ENCODE measurements at places on chromosomes 7 and 10. TPM values are rescaled to one million over a fixed set of nuclear protein-coding genes. Genes with fewer than 3 reads are reported as not detected.

- no peak for DNase-seq
These were observed 280.5 kb downstream of the KIF20B start for GRCh38 chr10:89981891-89982290.

DNA sequence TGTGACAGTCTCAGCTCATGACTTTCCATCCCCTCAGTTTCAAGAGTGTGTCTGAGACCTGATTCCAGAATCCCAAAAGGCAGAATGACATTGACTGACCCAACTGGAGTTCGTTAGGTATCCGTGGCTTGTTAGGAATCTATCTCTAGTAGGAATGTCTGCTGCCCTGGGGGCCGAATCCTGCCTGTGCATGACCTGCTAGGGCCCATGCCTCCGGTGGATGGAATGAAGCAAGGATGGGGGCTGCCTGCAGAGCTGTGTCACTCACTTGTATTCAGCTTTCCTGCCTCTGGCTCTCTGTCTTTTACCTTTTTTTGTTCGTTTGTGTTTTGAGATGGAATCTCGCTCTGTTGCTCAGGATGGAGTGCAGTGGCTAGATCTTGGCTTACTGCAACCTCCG is 129.5 kb downstream of the SDK1 start:
- DNase-seq: no peak

ATOH7 gene
- total RNA-seq: not detected

- DNase-seq: no peak
These were observed 32.5 kb upstream of the TBX20 start for GRCh38 chr7:35286422-35286821.

ARHGAP22 gene
- total RNA-seq: 65.8 TPM

RAPGEF5 gene
- total RNA-seq: 121 TPM

GRCh38 chr7:141700848-141701371 is 1.1 kb downstream of the DENND11 start:
- DNase-seq: no peak

DNA sequence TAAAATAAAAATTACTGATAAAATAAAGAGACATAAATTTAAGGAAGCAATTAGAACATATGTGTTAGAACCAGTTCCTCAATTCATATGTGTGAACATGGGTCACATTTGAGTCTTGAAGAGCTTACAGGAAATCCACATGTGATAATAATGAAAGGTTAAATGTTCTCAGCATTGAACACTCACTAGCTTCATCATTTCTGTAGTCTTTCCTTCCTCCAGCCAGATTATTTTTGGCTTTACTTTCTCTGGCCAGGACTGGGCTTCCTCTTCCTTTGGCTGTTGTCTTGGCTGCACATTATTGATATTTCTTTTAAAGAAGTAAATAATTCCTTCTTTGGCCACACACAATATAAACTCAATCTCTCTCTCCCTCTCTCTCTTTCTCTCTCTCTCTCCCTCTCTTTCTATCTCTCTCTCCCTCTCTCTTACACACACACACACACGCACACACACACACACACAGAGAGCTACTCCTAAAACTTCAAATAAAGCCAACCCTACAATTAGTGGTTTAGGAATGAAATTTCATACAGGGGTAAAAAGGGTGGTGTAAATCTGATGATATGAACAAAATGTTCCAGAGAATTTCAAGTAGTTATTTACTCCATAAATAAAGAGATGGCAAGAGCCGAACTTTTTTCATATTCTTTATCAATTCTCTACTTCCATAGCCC is 171.2 kb downstream of the REEP3 start:
- DNase-seq: no peak

DNA sequence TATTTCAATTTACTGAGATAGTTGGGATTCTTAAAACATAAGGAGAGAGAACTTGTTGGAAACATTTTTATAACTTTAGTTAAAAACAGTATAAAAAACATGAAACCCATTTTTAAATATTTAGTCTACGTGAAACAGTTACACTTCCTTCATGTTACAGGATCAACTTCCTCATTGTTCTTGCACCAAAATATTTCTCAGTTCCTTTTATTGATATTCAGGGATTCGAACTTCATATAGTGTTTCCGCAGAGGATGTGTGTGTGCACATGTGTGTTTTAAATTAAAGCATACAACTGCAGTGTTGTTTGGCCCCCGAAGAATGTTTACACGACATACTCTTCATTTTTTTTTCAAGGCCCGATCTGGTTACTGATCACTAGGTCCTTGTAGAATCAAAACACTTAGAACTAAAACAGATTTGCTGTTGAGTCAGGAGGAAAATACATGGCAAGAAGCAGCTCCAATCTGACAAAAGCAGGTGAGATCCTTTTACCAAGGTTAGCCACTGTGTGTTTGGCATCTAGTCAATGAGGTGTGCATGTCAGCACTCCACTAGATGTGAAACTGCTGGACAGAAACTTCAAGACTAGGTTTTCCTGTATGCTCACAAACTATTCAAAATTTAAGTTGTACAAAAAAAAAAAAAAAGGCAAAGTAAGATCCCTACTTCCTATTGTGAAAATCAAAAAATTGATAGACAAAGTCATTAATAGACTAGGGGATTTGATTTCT is 60.4 kb downstream of the INSYN2A start:
- DNase-seq: no peak

GRCh38 chr7:153432063-153432462 is 620.1 kb upstream of the DPP6 start:
- no peak for DNase-seq

DNA sequence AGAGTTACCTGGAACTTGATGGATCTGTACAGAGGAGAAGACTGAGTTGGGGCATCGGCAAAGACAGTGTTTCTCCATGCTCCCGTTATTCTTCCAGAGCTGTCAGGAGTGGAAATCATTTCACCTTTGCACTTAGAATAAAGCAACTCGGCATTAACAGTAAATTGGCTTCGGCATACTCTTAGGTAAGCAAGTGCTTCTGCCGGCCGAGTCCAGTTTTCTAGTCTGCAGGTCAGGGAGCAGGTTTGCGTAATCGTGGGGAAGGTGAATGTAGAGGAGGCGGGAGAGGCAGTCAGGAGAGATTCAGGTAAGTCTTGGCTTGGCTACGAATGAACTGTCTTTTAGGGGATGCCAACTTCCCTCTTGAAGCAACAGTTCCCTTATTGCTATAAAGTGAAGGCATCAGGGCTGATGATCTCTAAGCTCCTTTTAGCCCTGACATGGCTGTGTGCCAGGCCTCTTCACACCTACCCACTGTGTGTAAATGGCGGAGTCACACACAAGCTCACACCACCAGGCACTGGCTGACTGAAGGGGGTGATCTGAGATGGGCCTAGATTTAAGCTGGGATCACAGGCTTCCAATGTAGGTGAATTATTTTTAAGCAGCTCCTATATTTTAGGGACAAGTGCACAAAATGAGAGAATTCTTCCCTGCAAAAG is 127.1 kb downstream of the GATA3 start:
- no peak for DNase-seq

BICC1 gene
- total RNA-seq: 22.9 TPM

RBM20 gene
- 0.68 TPM for total RNA-seq

TBX20 gene
- not detected for total RNA-seq

DNA sequence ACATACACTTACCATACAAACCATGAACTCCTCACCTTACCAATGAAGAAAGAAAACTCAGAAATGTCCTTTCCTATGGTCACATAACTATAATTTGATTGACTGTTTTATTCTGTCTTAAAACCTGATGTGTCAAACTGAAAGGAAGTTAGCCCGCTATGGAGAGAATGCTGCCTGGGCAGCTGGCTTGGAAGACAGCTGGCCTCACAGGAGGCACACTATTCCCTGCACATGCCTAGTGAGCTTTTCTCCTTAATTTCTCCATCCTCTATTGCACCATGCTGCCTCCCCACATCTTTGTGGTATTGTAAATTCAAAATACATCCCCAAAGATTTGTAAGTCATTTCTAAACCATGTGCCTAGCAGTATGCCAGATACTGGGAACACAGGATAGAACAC is 163.3 kb downstream of the STK31 start:
- no peak for DNase-seq

DNA sequence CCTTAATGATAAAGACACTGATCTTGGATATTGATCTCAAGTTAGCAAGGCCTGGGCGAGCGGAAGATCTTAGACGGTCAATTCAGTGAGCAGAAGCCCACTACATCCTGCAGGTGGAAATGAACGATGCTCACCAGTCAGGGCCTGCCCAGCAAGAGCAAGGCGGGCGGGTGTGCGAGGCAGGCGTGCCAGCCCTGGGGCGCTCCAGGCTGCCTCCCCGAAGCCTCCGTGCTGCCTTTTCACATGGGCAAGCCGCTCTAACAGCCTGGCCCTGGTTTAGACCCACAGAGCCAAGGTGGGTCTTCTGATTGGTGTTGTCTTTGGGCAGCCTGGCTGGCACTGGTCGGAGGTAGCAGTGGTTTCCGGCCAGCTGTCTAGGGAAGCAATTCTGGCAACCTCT is 475.1 kb upstream of the FOXK1 start:
- DNase-seq: no peak

MALRD1 gene
- total RNA-seq: not detected

DNA sequence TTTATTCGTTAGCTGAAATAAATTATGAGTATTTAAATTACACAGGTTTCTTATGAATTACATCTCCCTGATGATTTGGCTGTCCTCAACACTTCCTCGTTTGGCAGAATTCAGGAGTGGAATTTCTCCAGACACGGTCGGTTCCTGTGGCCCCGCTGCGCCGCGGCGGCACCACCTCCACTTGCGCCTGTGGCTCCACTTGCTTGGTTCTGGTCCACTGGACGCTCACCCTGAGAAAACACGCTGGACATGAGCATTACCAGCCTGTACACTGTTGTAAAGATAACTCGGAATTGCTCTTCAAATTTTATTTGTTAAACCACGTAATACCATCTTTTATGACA is 85.3 kb downstream of the ZNF33B start:
- DNase-seq: no peak

TEX47 gene
- not detected for total RNA-seq

DNA sequence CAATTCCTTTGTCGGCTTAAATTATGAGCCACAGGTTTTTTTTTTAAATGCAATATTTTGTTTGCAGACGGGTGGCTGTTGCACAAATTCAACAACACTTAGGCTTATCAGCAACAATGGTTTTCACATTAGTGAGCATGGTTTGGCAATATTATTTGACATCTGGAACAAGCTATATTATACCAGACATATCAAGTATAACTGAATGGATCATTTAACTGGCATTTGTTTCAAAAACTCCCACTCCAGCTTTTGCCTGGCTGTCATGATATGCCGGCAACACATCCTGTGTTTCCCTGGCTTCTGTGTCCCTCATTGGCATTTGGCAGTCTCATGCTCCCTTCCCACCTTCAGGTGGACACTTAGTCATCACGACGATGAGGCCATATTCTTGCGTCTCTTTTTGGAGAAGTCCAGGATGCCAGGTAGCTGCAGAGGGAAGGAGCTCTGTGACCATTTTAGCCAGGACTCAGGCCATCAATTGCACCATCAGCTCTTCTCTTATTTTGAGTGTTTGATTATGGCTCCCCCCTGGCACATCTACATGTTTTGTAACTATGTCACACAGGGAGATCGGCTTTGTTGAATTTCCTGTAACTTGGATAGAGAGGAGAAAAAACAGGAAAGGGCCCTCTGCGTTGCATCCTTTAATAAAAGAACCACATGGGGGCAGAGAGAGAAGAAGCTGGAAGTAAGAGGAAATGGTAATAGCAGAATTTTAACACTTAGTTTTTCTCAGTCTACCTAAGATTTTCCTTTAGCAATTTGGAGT is 413.9 kb downstream of the LRMDA start:
- no peak for DNase-seq

- DNase-seq: no peak
These were observed 1.2 kb downstream of the GTF2IRD1 start for GRCh38 chr7:74454925-74455288.

CDHR3 gene
- total RNA-seq: 2.0 TPM

ZNF425 gene
- 1.6 TPM for total RNA-seq

- DNase-seq: no peak
These were observed 97.7 kb downstream of the DNMBP start for GRCh38 chr10:99912041-99912440.

MKI67 gene
- total RNA-seq: 8.9 TPM

LMOD2 gene
- total RNA-seq: not detected

DNA sequence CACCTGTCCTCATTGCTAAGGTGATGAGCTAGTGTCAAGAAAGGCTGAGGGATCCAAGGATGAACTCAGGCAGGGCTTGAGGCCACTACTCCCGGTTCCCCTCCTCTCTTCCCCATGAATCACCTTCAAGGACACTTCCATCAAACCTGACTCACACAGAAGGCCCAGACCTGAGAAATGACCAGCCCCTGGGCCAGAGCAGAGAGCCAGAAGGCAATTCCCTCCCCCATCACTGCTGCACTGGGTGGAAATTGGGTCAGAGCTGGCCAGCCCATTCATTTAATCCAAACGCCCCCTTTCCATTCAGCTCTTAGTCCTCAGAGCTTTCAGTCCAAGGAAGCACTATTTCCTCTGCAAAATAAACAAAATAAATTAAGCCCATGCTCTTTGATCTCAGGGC is 182.0 kb downstream of the KCNMA1 start:
- DNase-seq: no peak

- no peak for DNase-seq
These were observed 80.4 kb upstream of the MALRD1 start for GRCh38 chr10:18968159-18968558.

ACSM6 gene
- not detected for total RNA-seq

DNA sequence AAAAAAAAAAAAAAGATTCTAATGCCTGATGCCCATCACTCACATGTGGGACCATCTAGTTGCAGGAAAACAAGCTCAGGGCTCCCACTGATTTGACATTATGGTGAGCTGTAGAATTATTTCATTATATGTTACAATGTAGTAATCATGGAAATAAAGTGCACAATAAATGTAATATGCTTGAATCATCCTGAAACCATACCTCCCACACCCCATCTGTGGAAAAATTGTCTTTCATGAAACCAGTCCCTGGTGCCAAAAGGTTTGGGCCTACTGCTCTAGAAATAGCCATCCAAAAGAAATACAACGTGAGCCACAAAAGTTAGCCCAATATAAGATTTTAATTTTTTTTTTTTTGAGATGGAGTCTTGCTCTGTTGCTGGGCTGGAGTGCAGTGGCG is 265.1 kb downstream of the PRPF18 start:
- DNase-seq: no peak

- no peak for DNase-seq
These were observed 158.2 kb downstream of the ST7 start for GRCh38 chr7:117111535-117111934.

PCDH15 gene
- total RNA-seq: not detected

DNA sequence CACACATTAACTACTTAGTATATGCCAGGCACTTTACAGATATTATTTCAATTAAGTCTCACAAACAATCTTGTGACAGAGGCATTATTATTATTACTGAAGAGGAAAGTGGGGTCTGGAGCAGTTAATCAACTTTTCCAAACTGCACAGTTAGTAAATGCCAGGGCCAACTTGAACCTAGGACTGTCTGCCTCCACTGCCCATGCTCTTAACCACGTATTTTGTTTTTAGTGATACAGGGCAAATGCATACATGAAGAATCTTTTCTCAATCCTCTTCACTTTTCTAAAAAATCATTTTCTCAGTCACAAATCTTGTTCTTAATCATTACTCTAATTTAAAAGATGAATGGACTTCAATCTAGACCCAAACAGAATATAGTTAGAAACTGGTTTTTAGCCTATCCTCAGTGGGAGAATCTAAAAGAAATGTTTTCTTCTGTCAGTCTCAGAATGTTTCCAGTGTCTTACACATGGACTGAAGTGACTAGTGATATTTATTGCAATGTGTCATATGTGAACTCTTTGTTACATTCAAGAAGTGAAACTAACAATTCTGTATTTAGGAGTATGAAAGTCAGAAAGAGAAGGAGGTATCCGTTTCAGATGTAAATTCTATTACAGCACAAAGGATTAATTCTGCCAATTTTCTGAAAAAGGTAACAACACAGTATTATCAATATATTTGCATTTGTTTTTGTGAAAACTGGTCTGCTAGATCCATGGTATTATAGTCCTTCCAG is 55.5 kb upstream of the CCNJ start:
- no peak for DNase-seq

C10orf67 gene
- total RNA-seq: not detected

Data from glomerular endothelial cell (primary cell).